ENCODE measurements at places on chromosomes 1 and 21.

DNA sequence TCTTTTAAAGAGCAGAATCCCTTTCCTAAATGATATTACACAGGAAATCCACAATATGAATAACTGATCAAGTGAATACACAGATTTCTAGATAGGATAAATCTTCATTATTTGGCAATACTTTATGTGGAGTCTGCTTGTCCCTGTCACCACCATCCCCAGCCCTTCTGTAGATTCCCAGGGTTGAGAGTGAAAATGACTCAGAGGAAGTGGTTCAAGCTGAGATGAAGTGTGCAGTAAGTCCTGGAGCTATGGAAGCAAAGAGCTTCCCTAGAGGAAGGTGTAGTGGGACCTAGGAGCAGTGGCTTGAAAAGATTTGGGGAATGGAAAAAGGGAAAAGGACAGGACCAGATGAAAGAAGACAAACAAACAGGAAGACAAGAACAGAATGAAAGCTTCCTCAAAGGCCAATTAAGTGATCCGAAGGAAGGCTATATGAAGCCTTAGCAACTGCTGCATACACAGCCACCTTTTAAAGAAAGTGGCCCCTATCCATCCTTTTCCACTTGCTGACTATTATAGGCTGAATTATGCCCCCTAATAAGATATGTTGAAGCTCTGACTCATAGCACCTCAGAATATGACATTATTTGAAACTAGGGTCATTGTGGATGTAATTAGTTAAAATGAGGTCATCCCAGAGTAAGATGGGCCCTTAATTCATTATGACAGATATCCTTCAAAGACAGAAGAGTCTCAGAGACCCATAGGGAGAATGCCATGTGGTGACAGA is 96.5 kb upstream of the CAMK1G start:
- DNase-seq = no peak

DNA sequence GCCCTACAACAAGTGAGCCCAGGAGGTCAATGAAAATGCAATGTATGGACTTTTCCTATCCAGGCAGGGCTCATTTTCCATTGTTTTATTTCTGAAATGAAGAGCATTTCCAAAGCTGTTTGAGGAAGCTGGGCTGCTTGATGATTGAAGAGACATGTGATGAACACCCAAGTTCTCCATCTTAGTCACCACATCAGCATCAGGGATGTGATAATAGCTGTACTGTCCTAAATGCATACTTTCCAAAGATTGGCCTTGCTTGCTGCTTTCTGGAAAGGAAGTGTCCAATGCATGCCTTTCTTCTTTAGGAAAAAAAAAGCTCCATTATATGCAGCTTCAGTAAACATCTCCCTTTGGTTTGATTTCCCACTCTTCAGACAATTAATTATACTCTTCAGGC is 425.9 kb upstream of the RUNX1 start:
- DNase-seq = no peak

- DNase-seq = peak; percentile 13
Observed at GRCh38 chr1:162847839-162848453, 13.0 kb downstream of the CCDC190 start.

DNA sequence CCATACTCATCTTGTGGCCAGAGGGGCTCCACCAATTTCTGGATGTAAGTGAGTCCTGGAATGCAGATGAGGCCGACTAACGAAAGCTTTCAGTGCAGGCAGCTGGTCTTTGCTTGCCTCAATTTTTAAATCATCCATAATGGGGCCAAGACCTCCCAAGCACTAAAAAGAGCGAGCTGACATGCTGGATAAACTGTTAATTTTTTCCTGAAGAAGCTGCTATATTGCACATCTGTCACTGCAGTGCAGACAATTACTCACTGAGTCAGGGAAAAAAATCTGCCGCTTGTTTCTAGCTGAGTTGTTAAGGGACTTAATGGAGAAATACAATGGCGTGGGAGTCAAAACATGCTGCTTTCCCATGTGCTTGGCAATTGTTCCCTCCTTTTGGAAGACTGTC is 205.5 kb downstream of the GPATCH2 start:
- no peak for DNase-seq

- no peak for DNase-seq
Observed at GRCh38 chr1:185934476-185935189, 200.4 kb downstream of the HMCN1 start.

DNA sequence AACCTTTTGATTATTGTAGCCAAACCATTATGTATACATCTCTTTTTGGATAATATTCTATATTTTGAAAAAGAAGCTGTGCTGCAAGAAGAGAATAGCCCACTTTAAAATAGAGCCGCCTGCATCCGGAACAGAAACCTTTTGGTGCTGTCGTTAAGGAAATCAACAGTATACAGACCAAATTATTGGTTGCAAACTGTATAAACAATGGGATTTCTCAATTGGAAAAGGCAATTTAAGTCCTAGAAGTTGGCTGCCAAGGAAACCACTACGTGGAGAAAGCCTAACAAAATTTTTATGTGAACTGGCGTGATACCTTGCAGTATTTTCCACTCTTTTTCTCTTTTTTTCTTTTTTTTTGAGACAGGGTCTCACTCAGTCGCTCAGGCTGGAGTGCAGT is 25.8 kb downstream of the DESI2 start:
- DNase-seq = no peak

DNA sequence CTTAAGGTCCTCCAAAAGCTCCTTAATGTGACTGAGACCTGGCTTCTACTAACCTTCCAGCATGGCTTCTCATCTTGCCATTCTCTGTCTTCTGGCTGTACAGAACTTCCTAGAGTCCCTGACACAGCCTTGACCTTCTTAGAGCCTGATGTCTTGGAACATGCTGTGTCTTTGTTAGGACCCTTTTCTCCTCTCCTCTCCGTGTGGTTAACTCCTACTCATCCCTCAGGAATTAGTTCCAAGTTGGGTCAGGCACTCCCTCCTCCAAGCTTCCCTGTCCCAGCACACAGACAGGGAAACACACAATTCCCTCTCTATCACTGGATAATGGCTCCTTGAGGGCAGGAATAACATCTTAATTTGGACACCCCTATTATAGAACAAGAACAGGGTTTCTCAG is 275.4 kb upstream of the USP24 start:
- no peak for DNase-seq

- DNase-seq = peak; percentile 58
Observed at GRCh38 chr1:197526736-197527371, 248.4 kb downstream of the DENND1B start.

DNA sequence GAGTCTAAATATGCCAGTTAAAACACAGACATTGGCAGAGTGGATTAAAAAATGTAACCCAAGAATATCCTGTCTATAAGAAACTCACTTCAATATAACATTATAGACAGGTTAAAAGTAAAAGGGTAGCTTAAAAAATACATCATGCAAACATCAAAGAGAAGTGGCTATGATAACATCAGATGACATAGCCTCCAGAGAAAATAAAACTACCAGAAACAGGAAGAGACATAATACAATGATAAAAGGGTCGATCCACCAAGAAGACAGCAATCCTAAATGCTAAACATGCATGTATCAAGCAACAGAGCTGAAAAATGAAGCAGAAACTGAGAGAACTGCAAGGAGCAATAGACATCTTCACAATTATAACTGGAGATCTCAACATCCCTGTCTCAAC is 190.2 kb upstream of the NR5A2 start:
- DNase-seq = no peak
